SW480 (cell line): ENCODE measurements at places on chromosomes 16 and 17.

- DNase-seq = no peak
Observed at GRCh38 chr16:1000608-1001007, 19.0 kb downstream of the SOX8 start.

GRCh38 chr17:70420861-70421445 lies 251.6 kb downstream of the KCNJ2 start:
- DNase-seq = no peak

DNA sequence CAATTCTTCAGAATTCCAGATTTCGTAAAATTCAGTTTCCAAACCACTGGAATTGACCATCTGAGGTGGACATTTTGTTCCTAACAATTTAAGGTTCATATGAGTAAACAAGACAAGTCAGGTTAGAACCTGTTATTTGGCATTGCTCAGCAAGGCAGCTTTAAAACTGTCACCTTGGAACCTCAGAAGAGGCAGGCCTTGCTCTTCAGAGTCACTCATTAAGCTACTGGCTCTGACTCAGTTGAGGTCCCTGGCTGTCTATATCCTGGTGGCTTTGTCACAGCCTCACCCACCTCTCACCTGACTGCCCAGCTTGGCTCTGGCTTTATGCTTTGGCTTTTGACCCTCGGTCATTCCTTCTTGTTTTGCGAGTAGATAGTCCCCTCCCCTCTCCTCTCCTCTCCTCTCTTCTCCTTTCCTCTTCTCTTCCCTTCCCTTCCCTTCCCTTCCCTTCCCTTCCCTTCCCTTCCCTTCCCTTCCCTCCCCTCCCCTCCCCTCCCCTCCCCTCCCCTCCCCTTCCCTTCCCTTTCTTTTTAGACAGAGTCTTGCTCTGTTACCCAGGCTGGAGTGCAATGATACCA lies 238.4 kb downstream of the SHISA9 start:
- DNase-seq = no peak

GRCh38 chr17:82915757-82916027 lies 75.9 kb upstream of the ZNF750 start:
- no peak for DNase-seq

- no peak for DNase-seq
Observed at GRCh38 chr16:85667841-85668413, 20.8 kb downstream of the GINS2 start.

DNA sequence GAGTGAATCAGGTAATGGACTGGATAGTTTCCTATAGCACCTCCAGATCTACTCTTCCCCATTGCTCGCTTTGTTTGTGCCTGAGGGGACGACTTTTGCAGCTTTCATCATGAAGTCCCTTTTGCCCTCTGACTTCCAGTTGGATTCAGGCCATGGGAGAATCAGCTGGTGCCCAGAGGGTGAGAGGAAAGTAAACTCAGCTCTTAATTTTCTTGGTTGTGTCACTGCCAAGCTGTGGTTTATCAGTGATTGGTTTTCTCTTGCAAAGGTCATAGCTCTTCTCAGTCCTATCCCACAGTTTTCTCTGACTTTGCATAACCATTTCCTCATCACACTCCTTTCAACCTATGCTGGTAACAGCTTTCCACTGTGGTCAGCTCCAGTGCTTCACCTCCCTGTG lies 200.1 kb downstream of the KCNJ2 start:
- DNase-seq = no peak

- no peak for DNase-seq
Observed at GRCh38 chr16:88967830-88968588, 9.0 kb downstream of the CBFA2T3 start.

DNA sequence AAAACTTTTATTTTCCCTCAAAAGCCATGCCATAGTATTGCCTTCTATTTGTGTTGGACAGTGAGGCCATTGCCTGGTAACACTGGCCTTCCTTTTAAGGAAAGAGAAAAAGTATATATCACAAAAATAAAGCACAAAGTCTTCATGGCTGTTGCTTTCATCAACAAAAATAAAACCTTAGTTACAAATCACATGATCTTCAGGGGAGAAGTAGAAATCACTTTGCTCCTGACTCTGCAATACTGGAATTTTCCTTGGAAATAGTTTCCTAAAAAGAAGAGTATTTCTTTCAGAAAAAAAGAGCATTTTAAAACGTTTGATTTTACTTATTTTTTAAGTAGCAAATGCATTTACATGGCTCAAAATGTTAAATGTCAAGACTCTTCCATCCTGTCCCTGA lies 41.9 kb downstream of the FAM20A start:
- no peak for DNase-seq

DNA sequence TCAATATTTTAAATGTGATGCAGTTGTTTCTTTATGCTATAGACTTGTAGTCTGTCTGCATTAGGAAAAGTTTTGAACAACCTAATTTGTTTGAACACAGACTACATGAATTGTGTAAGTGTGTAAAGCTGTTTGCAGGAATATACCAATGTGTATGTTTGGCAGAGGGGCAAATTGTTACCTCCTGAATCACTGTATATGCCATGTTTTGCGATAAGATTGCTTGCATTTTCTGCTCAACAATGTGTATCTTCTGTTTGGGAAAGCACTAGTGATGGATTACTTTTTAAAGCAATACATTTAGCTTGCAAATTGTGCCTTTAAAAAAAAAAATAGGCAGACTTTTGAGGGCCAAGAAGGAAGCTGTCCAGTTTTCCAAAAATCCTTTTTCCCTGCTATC lies 14.6 kb downstream of the RBBP6 start:
- DNase-seq = no peak

DNA sequence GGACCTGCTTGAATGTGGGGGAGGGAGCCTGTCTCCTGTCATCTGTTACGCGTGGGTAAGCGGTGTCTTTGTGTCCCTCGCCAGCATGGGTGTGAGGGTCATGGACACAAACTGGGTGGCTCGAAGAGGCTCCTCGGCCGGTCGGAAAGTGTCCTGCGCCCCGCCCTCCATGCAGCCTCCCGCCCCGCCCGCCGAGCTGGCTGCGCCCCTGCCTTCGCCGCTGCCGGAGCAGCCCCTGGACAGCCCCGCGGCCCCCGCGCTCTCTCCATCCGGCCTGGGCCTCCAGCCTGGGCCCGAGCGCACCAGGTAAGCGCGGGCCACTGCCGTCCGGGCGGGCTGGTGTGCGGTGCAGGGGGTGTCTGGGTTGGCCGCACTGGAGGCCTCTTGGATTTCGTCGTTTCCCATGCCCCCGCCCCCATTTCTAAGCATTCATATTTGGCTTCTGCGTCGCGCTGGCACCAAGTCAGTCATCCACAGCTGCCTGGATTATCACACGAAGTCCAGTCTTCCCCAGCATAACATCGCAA lies 43.8 kb downstream of the ELAC2 start:
- no peak for DNase-seq

GRCh38 chr17:58281511-58282011 lies 826 bp upstream of the MPO start:
- no peak for DNase-seq

GRCh38 chr16:57723170-57723569 lies 12.4 kb upstream of the KATNB1 start:
- peak; percentile 7 for DNase-seq

- DNase-seq = no peak
Observed at GRCh38 chr16:55572439-55572838, 6.0 kb downstream of the CAPNS2 start.

- DNase-seq = no peak
Observed at GRCh38 chr17:34825884-34826283, 135.4 kb downstream of the CCT6B start.

DNA sequence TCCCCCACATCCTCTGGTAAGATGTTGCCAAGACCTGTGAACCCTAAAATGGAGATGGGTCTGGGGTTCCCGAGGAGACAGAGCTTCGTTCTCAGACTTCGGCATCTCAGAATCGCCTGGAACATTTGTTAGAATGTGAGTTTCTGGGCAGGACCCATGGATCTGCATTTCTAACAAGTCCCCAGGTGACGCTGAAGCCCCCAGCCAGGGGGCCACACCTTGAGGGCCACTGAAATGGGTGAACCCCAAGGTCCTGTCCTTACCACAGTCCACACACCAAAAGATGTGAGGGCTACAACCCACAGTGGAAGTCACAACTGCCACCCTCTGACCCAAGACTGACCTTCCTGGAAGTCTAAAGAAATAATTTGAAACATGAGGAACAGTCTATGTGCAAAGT lies 14.0 kb downstream of the MPP3 start:
- no peak for DNase-seq

- DNase-seq = no peak
Observed at GRCh38 chr17:17079761-17080160, 37.5 kb downstream of the MPRIP start.

DNA sequence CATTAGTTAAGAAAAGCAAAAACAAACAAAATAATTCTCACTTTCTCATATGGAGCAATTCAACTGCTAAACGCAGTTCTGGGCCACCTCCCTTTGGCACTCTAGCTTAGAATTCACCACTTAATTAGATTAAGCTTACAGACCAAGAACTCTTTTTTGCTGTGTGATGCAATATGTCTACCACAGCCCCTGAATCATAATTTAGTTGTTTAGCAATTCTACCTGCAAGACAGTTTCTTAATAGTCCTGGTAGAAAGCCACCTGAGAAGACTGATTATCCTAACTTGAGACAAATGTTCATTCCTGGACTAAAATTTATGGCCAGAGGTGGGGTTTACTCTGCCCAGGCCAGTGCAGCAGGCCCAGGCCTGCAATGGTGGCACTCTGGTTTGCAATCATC lies 205.9 kb downstream of the HS3ST3A1 start:
- no peak for DNase-seq

- DNase-seq = peak; percentile 42
Observed at GRCh38 chr16:84144209-84144858, 643 bp downstream of the HSDL1 start.

DNA sequence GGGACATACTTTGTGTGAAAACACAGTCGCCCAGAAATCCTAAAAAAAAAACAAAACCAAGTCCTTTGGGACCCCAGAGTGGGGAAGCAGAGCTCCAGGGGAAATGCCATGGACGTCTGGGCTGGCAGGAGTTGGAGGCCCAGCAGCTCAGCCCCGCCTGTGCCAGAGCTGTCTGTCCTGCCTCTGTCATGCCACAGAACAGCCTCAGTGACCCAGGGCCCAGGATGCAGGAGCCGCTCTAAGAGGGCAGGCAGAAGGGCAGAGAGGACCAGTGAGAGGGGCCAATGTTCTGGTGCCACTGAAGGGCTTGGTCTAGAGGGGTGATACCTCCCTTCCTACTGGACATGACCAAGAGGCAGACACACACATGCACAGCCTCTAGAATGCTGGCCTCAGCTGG lies 166.2 kb downstream of the C16orf78 start:
- no peak for DNase-seq

GRCh38 chr16:1102921-1103635 lies 7.0 kb upstream of the C1QTNF8 start:
- peak; percentile 29 for DNase-seq

DNA sequence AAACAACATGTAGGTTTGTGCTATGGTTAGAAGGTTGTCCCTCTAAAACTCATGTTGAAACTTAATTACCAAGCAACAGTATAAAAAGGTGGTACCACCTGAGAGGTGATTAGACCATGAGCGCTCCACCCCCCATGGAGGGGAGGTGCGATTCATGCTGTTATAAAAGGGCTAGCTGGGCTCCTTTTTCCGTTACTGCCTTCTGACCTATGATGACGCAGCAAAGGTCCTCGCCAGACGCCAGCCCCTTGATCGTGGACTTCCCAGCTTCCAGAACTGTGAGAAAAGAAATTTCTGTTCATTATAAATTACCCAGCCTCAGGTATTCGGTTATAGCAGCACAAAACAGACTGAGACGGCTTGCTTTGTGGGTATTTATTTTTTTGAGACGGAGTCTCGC lies 167.8 kb downstream of the SNX29 start:
- no peak for DNase-seq

GRCh38 chr16:64858076-64858475 lies 263.8 kb downstream of the CDH11 start:
- DNase-seq = no peak

DNA sequence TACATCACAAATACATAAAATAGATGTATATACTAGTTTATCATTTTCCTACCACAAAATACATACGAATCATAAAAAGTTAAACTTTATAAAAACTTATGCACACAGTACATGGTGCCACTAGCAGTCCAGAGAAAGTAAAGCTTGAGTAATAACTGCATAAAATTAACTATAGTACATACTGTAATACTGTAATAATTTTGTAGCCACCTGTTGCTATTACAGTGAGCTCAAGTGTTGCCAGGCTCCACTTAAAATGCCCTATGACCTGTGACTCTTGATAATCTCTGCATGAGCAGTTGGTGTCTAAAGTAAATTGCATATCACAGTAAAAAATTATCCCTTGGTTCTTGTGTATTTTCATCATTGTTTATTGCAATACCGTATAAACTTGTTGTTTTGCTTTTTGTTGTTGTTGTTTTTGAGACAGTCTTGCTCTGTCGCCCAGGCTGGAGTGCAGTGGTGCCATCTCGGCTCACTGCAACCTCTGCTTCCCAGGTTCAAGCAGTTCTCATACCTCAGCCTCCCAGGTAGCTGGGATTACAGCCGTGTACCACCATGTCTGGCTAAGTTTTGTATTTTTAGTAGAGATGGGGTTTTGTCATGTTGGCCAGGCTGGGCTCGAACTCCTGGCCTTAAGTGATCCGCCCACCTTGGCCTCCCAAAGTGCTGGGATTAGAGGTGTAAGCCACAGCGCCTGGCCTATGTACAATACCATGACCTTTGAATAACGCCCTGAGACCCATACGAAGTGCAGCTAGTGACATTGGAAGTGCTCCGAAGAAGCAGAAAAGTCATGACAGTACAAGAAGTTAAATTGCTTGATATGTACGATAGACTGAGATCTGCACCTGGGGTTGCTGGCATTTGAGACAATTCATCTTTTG lies 6.6 kb downstream of the LUC7L3 start:
- no peak for DNase-seq

- no peak for DNase-seq
Observed at GRCh38 chr16:907361-907760, 63.4 kb downstream of the LMF1 start.

DNA sequence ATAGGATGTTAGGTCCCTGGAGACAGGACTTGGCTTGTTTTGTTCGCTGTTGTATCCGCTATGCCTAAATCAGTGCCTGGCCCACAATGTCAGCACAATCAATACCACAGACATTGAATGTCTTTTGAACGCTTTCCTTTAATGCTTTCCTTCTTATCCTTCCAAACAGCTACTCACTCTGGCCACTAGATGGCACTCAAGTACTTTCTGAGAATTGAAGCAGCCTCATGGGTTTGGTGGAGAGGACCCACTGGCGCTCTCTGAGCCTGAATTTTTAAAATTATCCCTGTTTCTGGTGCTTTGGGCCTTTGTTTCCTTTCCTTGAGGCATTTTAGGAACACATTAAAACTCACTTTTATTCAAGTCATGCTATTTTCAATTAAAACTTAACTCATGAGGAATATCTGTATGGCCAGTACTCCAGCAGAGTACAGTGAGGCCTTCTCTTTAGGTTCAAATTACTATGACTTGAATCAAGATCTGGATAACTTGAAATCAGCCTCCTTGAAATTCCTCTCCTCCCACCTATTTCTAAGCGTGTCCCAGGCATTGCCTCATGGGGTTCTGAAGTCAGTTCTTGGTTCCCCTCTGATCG lies 3.2 kb upstream of the NLRP1 start:
- DNase-seq = peak; percentile 73

DNA sequence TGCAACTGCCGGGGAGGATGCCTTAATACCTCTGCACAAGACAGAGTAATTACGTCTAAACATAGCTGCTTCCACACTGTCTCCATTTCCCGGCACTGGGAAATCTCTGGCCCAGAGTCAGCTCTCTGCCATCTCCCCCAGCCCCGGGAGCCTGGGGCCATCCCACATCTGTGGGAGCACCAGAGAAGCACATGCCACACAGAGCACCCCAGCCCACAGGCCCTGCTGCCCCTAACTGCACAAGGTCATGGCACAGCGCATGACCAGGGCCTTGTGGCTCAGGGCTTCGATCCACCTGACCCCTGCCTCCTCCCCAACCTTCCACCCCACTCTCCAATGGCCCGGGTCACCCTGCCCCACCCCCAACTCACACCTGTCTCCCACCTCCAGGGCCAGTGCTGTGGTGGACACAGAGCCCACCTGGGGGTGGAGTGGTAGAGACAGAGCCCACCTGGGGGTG lies 36.6 kb upstream of the RBFOX3 start:
- DNase-seq = no peak
